ENCODE measurements at places on chromosomes 16 and 17.

- DNase-seq = no peak
These were observed 343.1 kb downstream of the ZFHX3 start for GRCh38 chr16:72704746-72705372.

DNA sequence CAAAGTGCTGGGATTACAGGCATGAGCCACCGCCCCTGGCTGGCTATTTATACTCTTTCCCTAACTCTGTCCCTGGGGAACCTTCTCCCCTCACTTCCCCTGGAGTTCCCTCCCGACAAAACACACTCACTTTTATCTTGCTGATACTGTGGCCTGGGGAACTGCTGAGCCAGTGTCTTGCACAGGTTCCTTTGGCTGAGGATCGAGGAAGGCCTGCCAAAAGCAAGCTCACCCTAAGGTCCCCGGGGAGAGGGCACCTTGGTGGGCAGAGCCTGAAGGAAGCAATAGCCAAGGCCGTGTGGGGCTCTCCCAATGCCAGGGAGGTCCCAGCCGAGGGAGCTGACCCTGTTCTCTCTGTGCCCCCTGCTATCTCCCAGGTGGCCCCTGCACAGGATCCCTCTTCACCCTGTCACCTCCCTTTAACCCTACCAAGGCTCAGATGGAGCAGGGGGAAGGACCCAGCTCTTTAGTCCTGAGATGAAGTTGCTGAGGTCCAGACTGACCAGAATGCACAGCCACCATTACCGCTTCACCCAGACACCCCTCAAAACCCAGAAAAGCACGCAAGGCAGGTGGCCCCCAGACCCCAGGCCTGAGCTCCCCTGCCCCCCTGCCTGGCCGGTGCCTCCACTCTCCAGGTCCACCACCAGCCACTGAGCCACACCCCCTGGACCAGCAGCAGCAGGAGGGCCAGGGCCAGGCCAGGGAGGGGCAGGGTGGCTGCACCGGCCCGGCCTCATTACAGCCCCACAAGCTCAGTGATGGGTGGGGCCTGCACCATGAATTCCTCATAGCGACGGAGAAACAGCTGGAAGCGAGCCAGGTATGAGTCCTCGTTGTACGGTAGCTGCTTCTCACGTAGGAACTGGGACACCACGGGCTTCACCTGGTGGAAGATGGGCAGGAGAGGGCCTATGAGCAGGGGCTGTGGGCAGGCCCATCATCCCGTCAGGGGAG, 5.1 kb upstream of the FDXR start:
- DNase-seq = no peak

GRCh38 chr16:27617665-27618064, 67.7 kb downstream of the KATNIP start:
- DNase-seq = no peak

DNA sequence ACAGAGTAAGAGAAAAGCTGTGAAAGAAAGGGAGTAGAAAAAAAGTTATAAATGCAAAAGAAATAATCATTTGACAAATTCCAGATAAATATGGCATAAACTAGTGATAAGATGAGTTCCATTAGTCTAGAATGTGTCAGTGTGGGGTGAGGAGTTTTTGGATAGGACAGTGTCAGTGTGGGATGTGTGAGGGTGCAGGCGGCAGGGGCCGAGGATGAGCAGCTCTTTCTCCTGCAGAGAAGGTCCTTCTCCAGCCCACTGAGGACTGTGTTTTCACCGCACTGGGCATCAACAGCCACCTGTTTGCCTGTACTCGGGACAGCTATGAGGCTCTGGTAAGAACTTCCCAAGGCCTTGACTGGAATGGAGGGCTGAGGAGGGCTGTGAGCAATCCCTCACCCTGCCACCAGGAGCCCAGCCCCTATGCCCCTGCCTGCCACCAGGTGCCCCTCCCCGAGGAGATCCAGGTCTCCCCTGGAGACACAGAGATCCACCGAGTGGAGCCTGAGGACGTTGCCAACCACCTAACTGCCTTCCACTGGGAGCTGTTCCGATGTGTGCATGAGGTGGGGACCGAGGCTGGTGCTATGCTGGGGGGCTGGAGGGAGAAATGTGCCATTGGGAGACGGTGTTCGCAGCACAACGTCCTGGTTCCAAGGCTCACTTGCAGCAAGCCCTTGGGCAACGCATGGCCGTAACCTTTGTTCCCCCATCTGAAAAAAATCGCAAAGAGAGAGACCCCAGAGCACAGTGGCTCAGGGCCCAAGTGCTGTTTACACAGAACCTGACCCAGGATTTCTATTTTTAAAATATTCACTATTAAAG, 13.1 kb downstream of the RAPGEFL1 start:
- DNase-seq = peak; percentile 26
